ENCODE measurements at places on chromosomes 11 and 22. TPM values are rescaled to one million over a fixed set of nuclear protein-coding genes. Genes with fewer than 3 reads are reported as not detected.

GRCh38 chr22:39369186-39369585 is 19.4 kb downstream of the SYNGR1 start:
- no peak for DNase-seq

DNA sequence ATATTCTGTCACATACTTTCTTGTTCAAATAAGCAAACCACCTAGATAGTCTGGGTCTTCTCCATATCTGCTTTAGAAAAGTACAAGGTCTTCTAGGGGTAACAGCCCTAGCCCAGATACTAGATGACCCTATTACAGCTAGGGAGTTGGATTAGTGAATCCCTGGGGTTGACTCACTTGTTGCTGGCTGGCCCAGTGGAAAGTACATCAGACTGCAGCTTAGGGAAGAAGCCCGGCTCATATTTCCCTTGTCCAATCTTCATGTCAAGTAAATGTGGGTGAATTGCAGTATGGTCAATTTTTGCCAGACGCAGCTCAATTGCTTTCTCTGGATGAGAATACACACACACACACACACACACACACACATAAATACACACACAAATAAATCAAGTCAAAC is 79.1 kb upstream of the SCUBE2 start:
- DNase-seq: no peak

Gene NTM
- total RNA-seq: not detected

Gene CSF2RB
- total RNA-seq: not detected

- DNase-seq: no peak
Measured at GRCh38 chr22:35605851-35606481, 11.2 kb downstream of the MB start.

DNA sequence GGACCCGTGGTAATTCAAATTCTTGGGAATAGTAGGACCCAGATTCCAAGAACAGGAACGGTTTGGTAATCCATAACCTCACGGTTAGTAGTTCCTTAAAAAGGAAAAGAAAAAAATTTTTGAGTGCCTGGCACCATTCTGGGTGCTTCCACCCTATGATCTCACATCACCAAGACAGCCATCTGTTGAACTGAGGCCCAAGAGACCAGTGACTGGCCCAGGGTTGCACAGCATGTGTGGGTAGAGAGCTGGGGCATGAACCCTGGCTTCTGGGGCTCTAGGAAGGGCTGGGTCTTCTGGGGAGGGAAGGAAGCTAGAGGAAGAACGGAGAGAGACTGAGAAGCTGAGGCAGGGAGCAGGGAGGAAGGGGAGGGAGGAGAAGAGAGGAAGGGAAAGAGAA is 4.7 kb upstream of the SPI1 start:
- no peak for DNase-seq

Gene OR52E8
- total RNA-seq: not detected

- peak; percentile 49 for DNase-seq
Measured at GRCh38 chr22:37822079-37822833, 926 bp upstream of the GALR3 start.

DNA sequence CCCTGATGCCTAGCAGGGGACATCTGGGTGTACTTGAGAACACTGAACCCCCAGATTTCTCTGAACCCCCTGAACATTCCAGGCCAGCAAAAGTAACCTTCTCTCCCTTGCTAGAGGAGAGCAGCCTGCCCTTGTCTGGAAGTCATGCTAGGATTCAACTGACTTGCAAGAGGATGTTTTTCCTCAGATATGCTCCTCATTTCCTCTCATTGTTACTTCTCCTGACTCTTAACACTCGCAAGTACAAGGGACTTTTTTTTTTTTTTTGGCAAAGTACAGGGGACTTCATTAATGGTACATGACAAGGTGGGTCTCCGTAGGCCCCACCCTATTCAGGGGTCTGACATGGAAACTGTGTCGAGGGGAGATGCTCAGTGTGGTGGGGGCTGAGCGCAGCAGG is 6.3 kb upstream of the MCHR1 start:
- DNase-seq: no peak

DNA sequence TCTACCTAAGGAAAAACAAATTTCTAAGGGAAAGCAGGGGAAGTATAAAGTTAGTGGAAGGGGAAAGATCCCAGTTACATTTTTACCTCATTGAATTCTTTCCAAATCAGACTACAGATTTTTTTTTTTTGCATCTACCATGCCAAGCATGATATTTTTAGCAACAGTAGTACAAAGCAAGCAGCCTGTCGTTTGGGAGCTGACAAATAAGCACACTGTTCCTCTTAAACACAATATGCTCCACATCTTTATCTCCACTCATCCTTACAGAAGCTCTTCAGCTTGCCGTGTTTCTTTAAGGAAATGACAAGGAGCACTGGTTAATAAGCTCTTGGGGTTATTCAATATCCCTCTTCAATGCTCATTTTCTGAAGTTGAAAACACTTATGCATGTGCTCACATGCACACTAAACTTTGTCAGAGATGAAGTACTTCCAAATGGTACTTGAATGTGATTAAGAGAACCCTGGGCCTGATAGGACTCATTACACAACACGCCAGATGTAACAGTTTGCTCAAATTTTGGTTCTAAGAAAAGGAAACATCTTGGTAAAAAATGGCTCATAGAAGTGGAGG is 53.8 kb downstream of the PAX6 start:
- no peak for DNase-seq

GRCh38 chr22:26781062-26781461 is 123.7 kb downstream of the MIAT start:
- no peak for DNase-seq

Gene LGALS12
- not detected for total RNA-seq

Gene FOSL1
- total RNA-seq: 3.1 TPM

DNA sequence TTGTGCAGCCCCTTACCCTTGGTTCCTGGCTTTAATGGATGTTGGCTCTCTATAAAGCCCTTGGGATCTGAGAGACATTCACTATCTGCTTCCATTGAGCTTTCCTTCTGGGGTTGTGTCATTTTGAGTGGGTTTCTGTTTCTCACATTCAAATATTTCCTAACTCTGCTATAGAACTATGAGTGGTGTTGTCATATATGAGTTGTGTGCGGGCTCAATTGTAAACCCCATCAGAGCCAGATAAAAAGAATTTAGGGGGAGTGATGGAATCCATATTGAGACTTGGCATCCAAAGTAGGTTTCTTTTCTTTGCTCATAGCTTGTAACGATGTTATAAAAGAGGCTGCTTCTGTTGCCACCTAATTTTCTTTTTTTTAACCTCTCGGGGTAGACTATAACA is 41.8 kb upstream of the SPON1 start:
- no peak for DNase-seq

DNA sequence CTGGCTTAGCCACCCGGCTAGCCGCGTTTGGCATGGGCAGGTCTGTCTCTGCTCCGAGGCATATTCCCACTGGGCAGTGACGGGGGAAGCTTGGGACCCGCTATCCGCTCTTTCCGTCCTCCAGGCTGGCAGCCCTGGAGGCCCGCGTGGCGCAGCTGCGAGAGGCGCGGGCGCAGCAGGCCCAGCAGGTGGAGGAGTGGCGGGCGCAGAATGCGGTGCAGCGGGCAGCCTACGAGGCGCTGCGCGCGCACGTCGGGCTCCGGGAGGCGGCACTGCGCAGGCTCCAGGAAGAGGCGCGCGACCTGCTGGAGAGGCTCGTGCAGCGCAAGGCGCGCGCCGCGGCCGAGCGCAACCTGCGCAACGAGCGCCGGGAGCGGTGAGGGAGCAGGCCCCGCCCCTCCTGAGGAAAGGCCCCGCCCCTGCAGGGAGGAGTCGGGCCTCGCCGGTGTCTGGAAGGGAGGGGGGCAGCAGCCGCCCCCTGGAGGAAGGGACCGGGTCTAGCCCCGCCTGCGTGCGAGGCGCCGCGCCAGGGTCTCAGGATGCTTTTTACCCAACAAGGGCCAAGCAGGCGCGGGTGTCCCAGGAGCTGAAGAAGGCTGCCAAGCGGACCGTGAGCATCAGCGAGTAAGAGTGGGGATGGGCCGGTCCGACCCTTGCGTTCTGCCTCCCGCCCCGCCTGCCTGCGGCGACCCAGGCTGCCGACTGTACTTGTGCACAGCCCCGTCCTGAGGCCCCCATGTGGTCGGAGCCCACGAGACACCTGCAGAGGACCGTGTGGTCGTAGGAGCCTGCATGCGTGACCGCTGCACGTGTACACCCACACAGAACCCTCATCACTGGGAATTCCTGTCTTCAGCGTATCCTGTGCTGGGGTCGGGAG is 7.9 kb downstream of the ATG16L2 start:
- DNase-seq: peak; percentile 54

- peak; percentile 28 for DNase-seq
Measured at GRCh38 chr22:25120761-25121212, 78.9 kb upstream of the CRYBB3 start.

Gene POTEH
- total RNA-seq: not detected

- DNase-seq: no peak
Measured at GRCh38 chr11:41206388-41206787, 253.1 kb downstream of the LRRC4C start.

DNA sequence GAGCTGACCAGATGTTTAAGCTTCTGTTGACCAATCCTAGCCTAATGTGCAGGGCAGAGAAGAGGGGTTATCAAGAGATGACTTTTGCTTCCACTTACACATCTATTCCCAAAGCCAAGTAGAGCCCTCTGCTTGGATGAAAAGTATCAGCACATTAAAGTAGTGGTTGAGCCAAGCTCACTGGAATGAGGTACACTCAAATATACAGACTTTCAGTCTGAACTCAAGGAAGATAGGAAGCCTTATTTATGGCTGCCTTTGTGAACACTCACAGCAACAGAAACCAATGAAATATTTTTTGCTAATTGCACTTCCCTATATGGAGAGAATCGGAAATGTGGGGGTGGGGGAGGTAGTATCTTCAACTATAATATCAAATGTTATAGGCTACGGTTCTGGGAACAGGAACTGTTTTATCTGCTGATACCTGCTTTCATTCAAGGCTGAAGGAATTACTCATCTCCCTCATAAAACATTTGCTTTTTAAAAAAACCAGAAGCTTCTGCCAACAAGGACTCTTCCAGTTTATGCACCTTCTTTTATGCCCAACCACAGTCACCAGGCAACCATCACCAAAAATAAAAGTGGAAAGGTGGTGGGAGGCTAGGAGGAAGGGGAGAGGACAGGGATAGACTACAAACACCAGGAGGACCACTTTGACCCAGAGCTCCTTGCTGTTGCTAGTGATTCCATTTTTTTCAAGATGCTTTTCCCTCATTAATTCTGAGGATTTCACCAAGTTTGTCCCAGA is 91.2 kb downstream of the CLPB start:
- no peak for DNase-seq

DNA sequence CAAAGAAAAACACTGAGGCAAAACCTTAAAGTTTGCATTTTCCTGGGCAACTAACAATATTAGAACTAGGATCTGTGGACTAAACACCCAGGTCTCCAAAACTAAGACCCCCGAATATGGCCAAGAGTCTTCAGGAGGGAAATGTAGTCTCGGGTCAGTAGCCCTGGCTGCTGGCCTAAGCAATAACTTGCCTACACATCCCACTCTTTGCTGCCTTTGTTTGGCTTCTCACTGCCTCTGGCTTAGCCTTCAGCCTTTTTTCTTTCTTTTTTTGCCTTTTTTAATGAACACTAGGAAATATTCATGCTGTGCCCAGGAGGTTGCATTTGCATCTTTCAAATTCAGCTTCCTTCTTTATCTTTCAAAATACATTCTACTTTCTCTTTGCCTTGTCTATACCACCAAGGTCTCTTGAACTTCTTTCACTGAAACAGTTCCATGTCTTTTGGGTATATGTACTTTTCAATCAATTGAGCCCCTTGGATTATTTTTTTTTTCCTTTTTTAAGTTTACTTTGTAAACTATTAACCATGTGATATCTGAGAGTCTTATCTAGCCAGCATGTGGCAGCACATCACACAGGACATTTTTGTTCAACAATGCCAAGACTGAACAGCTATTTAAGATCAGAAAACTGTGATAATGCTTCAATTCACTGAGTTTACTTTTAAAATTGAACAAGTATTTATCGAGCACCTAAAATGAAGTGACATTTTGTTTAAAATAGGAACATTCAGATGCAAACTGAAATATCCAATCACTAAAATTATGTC is 165.0 kb upstream of the TRPC6 start:
- no peak for DNase-seq

Gene SLC22A8
- not detected for total RNA-seq

- peak; percentile 68 for DNase-seq
Measured at GRCh38 chr11:72752088-72752914, at the start of gene ARAP1. Gene ARAP1, minus strand, starts transcription at chr11:72752408. Its CDS starts 25,280 bp downstream, at chr11:72727128.

GRCh38 chr22:44401783-44402110 is 89.0 kb upstream of the SHISAL1 start:
- DNase-seq: no peak

- no peak for DNase-seq
Measured at GRCh38 chr11:35815556-35816315, 128.1 kb upstream of the LDLRAD3 start.

GRCh38 chr11:78397398-78397797 is 20.2 kb downstream of the GAB2 start:
- no peak for DNase-seq

DNA sequence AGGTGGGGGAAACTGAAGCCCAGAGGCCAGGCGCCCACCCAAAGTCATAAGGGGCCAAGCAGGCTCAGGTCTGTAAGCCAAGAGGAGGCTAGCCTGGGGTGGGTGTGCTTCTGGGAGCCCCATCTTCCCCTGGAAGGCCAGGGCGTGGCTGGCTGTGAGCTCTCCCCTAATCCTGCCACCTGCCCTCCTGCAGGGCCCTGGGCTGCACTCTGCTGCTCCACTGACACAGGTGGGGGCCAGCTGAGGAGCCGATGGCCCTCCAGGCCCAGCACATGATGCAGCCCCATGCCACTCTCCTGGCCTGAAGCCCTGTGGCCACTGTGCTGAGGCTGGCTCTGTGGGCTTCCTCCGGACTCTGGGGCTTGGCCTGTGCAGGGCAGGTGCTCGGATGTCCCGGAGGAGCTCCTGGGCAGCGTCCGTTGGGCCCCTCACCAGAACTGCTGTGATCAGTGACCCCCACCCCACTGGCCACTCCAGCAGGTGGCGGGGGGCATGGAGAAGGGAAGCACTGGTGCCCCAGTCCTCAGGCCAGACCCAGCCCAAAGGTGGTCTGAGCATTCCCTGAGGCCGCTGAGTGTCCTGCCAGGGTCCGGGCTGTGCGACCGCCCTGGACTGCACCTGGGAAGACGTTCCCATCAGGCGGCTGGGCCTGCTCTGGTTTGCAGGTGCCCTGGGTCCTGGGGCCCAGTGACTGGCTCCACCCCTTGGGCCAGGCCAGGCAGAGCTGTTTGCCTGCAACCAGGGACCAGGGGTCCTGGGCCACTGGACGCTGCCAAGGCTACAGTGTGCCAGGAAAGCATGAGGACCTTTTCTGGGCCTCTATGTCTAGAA is 8.5 kb downstream of the PIM3 start:
- DNase-seq: no peak

Gene PANX3
- total RNA-seq: not detected

Gene PRR5L
- not detected for total RNA-seq

- no peak for DNase-seq
Measured at GRCh38 chr11:120261931-120262330, 22.0 kb downstream of the POU2F3 start.

DNA sequence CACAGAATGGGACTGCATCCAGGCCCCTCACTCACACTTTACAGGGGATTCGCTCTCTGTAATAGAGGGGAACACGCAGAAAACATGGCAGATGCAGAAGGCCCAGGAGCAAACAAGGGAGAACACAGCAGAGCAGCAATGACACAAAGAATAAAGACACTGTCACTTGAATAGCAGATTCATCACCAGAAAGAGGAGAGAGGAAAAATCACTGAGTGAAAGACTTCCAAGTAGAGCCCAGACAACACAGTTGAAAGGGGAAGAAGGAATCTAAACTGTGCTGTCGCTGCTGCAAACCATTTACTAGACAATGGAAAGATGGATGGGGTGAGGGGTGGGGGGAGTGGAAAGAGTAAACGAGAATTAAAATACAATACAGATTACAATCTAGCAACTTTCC is 28.8 kb upstream of the RAPSN start:
- no peak for DNase-seq

Gene TNNT3
- not detected for total RNA-seq

- no peak for DNase-seq
Measured at GRCh38 chr11:10573028-10573427, 4.6 kb upstream of the LYVE1 start.

Gene CLDN5
- not detected for total RNA-seq
